Foreskin keratinocyte (primary cell): ENCODE measurements at places on chromosomes 12 and 14. TPM values are rescaled to one million over a fixed set of nuclear protein-coding genes. Genes with fewer than 3 reads are reported as not detected.

DNA sequence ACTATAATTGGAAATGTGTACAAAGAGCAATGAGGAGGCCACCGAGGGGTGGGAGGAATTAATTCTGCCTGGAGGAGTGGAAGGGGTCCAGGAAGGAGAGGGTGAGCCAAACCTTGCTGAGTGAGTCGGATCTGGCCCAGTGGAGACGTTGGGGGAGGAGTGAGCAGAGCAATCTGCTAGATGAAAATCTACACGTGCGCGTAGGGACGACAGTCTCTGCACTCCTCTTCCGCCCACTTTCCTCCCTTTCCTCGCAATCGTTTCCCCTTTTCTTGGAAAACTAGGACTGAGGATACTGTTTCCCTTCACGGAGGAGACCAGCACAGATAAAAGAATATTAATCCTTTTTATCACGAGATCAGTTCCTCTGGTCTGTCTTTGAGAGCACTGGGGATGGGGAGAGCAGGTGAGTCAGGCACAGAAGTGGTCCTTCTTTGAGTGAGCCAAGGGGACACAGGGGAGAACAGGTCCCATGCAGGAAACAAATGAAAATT, 2.9 kb upstream of the NAB2 start:
- DNase-seq, result no peak

- DNase-seq, result no peak
These were observed 135.3 kb downstream of the NTF3 start for GRCh38 chr12:5567016-5567725.

FAM234B gene
- 1.8 and 2.6 TPM in 2 replicates for polyA plus RNA-seq

TSPAN8 gene
- polyA plus RNA-seq, result not detected in 2 replicates

A2M gene
- 0.03 TPM in 1 of 2 replicates, not detected in the other for polyA plus RNA-seq

SFSWAP gene
- polyA plus RNA-seq, result 15.6 and 18.5 TPM in 2 replicates

- DNase-seq, result no peak
These were observed 214.6 kb downstream of the C12orf50 start for GRCh38 chr12:87814625-87815024.

GRCh38 chr14:100374270-100374669, 51.1 kb downstream of the SLC25A47 start:
- no peak for DNase-seq

- DNase-seq, result no peak
These were observed 11.8 kb upstream of the KSR2 start for GRCh38 chr12:117980616-117981015.

- DNase-seq, result peak; percentile 33
These were observed 23.2 kb downstream of the AMDHD1 start for GRCh38 chr12:95966287-95966870.

GRCh38 chr12:114674251-114675047, 9.5 kb downstream of the TBX3 start:
- no peak for DNase-seq

DNA sequence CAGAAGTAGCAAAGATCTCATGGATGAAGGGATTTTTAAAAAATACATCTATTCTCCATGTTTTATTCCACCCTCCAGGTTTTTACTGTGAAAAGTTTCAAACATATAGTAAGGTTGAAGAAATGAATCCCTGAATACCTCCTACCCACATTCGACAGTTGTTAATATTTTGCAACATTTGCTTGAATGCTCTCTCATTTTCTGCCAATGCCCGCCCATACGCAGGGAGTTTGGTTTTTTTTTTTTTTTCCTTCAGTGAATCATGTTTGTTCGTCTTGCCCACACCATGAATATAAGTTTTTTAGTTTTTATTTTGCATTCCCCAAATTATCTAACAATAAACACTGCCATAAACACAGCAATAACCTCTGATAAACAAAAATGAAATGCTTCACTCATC, 82.9 kb downstream of the MAP1LC3B2 start:
- no peak for DNase-seq

GRCh38 chr14:71321574-71322315, 414.5 kb downstream of the PCNX1 start:
- peak; percentile 75 for DNase-seq

DNA sequence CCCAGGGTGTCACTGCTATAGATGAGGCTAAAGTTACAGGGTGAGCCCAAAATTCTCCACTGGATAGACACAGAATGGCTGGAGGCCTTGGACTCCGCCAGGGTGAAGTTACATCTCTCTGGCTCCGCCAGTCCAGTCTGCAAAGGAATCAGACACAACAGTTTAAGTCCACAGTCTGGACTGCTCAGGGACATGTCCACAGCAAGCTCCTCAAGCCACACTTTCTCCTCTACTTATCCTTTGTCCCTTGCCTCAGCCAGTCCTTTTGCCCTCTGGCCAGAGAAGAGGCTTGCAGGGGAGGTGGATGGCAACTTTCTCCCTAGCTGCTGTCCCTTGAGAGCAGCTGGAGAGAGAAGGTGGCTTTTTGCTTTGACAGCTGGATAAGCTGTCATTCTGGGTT, 28.0 kb downstream of the PTPRB start:
- DNase-seq, result no peak

- peak; percentile 86 for DNase-seq
These were observed 6.8 kb downstream of the ART4 start for GRCh38 chr12:14836336-14837210.

KIF5A gene
- polyA plus RNA-seq, result 0.04 and 0.06 TPM in 2 replicates

DNA sequence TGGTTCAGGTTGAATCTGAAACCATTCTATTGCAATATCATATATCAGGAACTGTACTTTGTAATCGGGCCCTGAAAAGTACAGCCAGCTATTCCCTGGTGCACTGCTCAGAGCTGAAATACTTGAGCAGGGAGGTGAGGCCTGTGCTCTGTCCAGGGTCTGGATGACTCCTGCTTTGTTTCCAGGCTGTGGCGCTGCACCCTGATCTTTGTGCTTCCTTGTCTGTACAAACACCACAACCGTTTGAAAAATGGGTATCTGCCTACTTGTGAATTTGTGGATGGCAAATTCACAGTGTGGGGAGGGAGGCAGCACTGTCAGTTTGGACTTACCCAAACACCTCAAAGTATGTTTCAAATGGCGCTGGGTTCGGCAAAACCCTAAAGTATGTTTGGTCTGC, 155.4 kb upstream of the FAR2 start:
- DNase-seq, result no peak

DNA sequence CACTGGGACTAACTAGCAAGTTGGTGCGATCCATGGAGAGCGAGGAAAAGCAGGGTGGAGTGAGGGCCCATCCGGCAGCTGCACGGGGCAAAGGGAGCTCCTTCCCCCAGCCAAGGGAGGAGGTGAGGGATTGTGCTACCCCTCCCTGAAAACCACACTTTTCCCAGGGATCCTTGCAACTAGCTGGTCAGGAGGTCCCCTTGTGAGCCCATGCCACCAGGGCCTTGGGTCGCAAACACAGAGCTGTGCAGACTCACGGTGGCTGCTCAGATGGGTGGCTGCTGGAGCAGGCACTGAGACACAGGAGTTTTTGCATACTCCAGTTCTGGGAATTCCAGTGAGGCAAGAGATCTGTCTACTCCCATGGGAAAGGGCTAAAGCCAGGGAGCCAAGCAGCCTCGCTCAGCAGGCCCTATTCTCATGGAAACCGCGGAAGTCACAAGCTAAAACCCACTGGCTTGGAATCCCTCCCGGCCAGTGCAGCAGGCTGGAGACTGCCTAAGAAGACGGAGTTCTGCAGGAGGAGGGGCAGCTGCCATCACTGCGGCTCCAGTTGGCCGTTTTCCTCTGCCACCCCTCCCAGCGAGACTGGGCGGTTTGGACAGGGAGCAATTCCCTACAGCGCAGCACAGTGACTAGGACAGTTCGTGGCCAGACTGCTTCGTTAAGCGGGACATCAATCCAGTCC, 10.9 kb upstream of the ZNF705A start:
- DNase-seq, result no peak

TAS2R31 gene
- not detected in 2 replicates for polyA plus RNA-seq

DNA sequence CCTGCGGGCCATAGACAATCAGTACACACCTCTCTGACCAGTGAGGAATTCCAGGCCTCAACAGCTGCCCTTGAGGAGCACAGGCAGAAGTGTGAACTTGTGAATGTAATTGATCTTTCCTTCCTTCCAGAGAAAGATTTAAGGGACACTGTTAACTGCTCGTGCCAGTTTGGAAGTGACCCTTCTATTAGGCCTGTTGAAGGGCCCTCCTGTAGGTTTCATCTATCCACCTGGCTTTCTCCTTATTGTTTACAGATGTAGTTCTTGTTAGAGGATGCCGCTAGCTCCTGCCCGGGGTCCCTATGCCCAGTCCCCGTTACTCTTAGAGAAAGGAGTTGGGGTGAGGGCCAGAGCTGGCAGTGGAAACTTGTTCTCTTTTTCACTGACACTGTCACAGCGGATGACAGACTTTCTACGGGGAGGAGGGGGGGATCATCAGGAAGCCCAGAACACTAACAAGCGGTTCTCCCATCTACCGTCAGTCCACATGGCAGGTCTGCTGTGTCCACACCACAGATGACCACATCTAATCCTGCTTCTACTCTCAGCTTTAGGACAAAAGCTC, 42.6 kb downstream of the SH2B3 start:
- DNase-seq, result no peak

CYP27B1 gene
- 31.4 and 43.4 TPM in 2 replicates for polyA plus RNA-seq

DNA sequence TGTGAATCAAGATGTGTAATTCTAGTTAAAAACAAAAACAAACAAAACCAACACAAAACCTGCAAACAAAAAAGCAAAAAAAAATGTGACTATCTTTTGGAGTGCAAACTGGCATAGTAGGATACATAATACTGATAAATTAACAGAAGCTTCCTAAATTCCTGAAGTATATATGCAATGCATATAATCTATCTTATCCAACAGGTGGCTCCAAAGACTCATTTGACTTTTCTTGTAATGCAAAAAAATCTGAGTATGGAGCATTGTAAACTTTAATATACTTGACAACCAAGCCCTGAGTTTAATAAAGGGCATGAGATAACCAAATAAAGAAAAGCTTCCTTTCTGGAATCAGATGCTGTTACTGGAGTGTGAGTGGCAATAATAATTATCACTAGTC, 1003.6 kb downstream of the FSCB start:
- no peak for DNase-seq

OR11H6 gene
- polyA plus RNA-seq, result not detected in 2 replicates

DCN gene
- polyA plus RNA-seq, result 0.13 and 0.40 TPM in 2 replicates

DNA sequence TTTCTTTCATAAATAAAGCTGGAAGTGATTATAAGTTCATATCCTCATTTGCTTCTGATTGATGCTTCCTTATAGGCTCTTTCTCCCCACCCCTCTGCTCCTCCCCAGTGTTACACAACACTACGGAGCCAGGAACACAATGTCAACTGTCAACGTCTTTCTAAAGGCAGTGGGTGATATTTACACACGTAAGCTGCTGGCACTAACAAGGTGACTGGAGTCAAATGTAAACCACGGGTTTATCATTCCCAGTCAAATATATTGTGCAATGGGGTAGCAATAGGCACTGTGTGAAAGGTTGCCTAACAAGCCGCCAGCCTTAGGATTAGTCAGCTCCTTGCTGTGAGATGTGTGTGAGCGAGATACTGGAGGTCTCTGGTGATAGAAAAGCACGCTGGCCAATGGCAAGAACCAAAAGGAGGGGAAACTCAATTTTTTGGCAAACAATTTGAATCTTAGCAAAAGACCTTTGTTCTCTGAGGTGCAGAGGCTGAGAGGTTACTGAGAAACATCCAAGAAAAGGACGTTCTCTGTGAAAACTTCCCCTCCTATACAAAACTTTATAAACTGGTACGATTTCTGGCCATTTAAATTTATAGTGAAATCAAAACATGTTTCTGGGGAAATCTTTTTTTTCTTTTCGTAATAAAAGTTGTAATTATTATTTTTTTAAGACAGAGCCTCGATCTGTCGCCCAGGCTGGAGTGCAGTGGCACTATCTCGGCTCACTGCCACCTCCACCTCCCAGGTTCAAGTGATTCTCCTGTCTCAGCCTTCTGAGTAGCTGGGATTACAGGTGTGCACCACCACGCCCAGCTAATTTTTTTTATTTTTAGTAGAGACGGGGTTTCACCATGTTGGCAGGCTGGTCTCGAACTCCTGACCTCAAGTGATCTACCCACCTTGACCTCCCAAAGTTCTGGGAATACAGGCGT, 22.3 kb upstream of the HECTD1 start:
- peak; percentile 92 for DNase-seq

TAS2R9 gene
- not detected in 2 replicates for polyA plus RNA-seq

DNA sequence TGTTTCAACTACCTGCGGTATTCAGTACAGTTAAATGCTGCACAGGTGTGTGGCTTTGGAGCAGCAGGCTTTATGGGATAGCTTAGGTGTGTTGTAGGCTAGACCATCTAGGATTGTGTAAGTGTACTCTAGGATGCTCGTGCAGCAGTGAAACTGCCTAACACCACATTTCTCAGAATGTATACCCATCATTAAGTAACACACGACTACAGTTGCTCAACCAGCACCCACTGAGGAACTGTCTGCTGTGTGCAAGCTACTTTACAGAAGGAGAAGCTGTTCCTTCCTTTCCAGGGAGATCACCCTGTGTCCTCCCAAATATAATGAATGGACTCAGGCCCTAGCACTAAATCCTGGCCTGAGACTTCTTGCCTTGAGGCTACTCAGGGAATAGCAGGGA, 94.8 kb downstream of the SLC24A4 start:
- no peak for DNase-seq

MYO1H gene
- not detected in 2 replicates for polyA plus RNA-seq

DNA sequence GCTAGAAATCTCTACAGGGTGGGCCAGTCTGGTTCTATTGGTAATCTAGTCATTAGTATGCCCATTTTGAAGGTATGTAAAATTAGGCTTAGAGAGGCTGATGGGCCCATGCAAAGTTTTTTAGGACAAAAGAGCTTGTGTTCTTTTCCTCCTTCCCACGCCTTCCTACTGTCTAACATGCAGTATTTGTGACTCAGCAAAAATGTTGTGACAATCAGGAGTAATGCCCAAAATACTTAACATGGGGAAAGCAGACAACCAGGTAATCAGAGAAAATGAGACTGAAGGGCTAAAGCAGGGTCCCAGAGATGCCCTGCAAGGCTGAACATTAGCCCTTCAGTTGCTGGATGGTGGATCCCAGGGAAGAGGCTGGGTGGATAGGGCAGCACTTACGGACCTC, 437.9 kb downstream of the BCL11B start:
- DNase-seq, result peak; percentile 12

GRCh38 chr14:72745991-72746980, 147.6 kb downstream of the DPF3 start:
- DNase-seq, result peak; percentile 15

- DNase-seq, result no peak
These were observed 121.5 kb downstream of the RBM19 start for GRCh38 chr12:113844495-113845210.

DNA sequence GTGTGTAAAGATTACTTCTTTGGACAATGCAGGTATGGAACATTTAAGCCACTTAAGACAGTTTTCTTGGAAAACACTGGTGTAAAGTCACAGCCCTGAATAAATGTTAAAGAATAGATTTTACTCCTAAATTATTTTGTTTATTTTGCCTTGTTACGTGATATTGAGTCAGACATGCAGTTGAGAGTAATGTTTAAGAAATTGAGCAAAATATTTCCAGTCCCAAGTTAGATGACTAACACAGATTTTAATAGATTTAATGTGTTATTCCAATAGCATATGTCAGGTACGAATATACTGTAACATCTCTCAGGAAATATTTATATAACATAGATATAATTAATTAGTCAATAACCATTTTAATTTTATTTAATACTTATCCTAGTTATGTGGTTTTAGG, 1361.7 kb downstream of the FSCB start:
- DNase-seq, result no peak
